ENCODE measurements at places on chromosomes 2 and 18.
A peak's percentile ranks its signal among the peaks of the same experiment; 100 is the strongest.

DNA sequence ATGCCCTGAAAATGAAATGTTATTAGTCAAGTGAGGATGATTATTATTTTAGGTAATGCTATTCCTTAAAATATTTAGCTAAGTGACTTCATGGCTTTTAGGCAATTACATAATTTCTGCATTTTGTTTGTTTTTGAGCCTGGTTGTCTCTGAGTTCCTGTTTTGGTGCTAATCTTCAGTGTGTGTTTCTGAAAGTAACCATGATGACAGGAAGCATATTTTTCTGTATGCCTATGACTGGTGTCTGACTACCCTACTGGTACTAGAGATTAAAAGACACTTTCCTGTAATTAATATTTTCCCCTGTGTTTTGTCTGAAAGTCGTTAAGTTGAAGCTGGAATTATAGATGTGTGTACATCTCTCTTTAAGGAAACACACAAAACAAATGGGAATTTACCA, 295.0 kb upstream of the SPRED2 start:
- no peak for DNase-seq

GRCh38 chr2:112572005-112572404, 12.4 kb upstream of the CHCHD5 start:
- DNase-seq, result no peak

DNA sequence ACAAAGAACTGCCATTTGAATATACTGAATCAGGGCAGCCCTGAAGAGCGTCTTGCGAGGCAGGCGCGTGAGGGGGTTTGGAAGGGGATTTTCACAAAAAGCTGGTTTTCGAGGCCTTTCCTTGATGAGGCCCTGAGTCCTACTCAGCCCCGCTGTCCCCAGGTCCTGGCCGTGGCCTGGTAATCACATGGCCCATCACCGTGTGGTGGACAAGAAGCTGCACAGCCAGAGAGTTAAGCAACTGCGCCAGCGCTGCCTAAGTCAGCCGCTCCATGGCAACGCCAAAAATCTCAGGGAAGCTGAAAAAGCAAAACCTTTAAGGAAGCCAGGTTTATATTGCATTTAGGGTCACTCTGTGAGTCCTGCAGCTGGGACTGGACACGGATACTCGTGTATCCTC, 341.2 kb upstream of the MYT1L start:
- DNase-seq, result no peak

GRCh38 chr2:6750411-6751158, 115.1 kb downstream of the CMPK2 start:
- no peak for DNase-seq

- DNase-seq, result peak; percentile 14
These were observed 23.9 kb upstream of the ALLC start for GRCh38 chr2:3633982-3634595.

- DNase-seq, result no peak
These were observed 55.0 kb downstream of the SCN7A start for GRCh38 chr2:166439078-166439477.

GRCh38 chr2:119545754-119546446, 1.7 kb downstream of the CFAP221 start:
- no peak for DNase-seq

DNA sequence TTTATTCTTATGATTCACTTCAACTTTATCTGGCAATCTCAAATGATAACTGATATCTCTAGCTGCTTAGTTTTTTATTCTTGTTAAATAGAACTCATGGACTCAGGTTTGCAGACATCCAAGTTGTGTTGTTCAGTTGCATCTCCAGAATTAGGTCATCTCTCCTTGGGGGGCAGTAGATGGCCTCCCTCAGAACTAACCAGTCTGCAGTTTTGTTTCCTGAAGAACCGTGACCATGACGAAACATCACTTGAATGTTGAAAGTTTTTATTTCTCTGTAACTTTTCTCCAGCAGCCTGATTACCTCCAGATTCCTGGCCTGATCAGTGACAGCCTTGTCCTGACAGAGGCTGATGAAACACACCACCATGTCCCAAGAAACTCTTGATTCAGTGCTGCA, 321.5 kb downstream of the GALNT13 start:
- no peak for DNase-seq

All from activated effector memory CD4-positive, alpha-beta T cell treated with anti-CD3 and anti-CD28 coated beads, Interleukin-2, amount 50 U/mL, for 16 hours (primary cell).